Activated effector memory CD4-positive, alpha-beta T cell treated with Interleukin-2 at 50 U/mL for 16 hours (primary cell): ENCODE measurements at places on chromosomes 1 and 21.

- DNase-seq: peak; percentile 67
Observed at GRCh38 chr1:36150296-36151133, 1.2 kb upstream of the TRAPPC3 start.

- no peak for DNase-seq
Observed at GRCh38 chr1:187264995-187265602, 436.4 kb downstream of the PLA2G4A start.

DNA sequence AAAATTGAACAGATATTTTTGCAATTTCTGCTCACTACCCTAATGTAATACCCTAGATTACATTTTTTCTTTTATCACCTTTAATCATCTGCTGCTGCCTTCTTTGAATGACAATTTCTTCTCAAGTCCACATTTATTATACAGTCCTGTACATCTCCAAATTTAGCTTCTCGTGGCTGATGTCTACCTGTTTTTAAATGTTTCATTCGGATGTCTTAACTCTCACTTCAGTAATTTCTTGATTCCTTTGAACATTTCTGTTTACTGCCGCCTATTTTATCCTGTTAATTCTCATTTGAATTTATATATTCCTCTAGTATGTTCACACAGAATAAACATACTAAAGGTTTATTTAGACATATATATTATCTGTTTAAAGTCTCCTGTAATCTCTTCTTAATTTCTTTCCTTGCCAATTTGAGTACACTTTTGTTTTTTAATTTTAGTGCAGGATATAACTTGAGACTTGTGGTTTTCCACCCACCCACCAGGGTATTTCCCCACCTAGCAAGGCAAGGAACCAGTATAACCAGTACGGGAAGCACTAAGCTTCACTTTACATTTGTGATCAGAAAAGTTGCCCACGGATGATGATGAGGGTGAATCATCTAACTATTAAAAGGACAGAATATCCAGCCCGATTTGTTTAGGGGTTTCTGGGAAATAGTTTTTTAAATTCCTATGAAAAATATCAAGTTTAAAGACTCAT is 12.7 kb downstream of the INSL5 start:
- no peak for DNase-seq

DNA sequence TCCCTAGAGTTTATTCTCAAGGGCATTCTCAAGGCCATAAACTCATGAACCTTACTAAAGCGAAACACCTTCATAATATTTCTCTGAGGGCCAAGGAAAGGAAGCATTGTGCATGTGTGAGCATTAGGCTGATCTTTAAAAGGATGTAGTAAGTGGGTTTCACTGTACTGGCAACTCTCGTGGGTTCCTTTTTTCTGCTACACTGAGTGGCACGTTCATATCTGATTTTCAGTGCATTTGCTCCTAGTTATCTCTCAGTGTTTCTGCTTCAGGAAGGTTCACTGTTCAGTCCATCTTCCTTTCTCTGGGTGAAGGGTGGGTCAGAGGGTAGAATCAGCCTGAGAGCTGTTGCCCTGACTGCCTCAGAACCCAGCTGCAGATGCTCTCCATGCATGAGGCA is 192.8 kb upstream of the ADGRL2 start:
- no peak for DNase-seq

DNA sequence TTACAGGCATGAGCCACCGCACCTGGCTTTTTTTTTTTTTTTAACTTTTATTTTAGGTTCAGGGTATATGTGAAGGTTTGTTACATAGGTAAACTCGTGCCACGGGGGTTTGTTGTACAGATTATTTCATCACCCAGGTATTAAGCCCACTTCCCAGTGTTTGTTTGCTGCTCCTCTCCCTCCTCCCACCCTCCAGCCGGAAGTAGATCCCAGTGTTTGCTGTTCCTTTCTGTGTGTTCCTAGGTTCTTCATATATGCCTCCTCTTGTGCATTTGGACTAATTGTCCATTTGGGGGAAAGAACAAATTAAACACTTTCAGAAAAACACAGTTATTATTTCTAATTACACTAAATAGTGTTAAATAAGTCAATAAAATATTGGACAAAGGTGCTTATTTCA is 1.1 kb upstream of the SLC2A7 start:
- no peak for DNase-seq

- no peak for DNase-seq
Observed at GRCh38 chr1:34549199-34549598, 205.6 kb upstream of the GJB5 start.

DNA sequence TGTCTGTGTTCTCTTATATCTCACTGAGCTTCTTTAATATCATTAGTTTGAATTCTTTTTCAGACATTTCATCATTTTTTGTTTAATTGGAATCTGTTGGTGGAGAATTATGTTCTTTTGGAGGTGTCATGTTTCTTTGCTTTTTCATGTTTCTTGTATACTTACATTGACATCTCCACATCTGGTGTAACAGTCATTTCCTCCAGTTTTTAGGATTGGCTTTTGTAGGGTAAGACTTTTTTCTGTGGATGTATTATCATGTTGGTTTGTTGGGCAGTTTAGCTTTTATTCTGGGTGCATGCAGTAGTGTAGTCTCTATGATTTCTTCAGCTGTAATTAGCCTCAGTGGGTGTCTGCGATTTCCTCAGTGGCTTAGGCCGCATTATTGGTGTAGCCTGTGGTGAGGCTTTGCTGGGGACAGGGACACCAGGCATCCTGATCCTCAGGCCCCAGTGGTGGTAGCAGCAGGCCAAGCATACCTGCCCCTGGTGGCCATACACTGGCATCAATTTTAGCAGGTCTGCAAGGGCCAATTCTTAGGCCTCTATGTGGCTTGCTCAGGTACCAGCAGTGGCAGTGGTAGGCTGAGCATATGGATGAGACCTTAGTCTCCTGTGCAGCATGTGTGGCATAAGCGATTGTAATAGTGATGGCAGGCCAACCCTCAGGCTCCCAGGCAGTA is 77.6 kb upstream of the SAMD13 start:
- no peak for DNase-seq

- no peak for DNase-seq
Observed at GRCh38 chr1:82052563-82052962, 251.8 kb downstream of the ADGRL2 start.

DNA sequence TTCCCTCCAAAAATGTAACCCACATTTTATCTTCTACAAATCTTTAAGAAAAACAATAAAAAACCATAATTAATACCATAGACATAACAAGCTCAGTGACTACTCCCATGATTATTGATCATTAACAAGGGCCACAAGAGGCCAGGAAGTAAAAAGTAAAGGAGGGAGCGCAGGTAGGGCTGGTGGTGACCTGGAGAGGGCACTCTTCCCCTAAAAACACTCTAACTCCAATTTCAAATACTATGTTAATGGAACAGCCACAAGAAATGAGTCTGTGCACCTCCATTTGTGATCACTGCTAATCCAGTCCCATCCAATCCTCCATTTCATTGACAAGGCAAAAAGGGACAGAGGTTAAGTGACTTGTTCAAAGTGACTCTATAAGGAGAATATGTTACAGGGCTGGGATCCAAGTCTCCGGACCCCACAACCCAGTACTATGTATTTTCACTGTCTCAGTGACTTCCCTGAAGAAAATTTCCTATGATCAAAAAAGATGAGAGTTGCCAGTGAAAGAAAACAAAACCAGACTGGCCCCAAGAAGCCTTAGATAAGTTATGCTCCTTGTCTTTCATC is 41.2 kb upstream of the CFAP298 start:
- DNase-seq: no peak

DNA sequence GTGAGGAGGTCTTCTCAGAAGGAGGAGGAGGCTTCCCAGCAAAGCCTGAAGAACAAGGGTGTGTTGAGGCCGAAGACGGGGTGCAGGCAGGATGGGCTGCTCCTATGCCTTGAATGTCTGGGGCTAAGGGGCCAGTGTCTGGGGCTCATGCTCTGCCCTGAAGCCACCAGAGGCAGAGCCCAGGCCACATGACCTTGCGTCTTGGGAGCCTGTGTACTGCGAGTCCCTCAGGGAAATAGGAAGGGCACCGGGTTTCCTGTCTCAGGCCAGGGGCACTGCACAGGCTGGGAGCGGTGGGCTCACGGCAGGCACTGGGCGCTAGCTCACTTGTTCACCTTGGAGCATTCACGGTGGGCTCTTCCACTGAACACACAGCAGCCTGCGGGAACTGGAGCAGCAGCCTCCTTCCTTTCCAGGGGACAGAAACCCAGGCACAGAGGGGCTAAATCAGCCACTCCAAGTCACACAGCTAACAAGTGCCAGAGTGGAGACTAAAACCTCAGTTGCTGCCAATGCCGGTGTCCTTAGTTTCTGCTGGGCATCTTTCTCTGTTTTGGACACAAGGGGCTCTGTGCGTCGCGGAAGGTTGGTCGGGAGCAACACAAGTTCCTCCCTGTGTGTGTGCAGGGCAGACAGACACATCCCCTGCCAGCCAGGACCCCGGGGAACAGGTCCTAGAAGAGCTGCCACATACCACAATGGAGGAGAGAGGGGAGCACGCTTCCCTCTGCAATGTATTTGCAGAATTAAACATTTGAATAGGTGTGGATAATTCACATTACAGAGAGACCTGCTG is 104.8 kb upstream of the C1orf174 start:
- no peak for DNase-seq

GRCh38 chr1:97905141-97905940 is 15.5 kb downstream of the DPYD start:
- no peak for DNase-seq

GRCh38 chr1:225533238-225533637 is 105.4 kb upstream of the LBR start:
- DNase-seq: no peak

DNA sequence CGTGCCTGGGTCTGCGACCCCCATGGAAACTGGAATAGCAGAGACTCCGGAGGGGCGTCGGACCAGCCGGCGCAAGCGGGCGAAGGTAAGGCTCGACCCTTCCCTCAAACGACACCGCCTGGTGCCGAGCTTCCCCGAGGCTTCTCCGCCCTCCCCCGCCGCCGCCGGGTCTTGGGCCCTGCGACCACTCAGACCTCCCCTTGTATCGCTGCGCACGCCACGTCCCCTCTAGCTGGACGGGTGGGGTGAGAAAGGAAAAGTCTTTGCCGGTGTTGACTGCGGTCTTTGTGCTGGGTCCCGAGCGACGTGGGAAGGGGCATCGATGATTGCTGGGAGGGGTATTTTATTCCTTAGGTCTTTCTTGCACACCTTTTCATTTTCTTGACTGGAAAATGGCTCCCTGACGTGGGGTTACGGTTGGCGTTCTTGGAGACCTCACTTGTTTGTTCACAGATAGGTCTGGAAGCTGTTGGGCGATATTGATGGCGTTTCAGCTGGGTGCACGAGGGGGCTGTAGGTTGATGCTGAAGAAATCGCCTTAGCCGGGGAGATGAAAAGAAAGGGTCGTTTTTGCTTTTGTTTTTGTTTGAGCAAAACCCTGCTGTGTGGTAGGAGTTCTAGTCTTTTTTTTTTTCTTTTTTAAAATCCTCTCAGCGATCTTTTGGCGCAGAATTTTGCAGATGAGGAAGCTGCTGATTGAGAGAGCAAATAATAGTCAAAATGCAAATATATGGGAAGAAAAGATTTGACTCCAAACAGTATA is 776 bp downstream of the KDM1A start:
- DNase-seq: peak; percentile 2

- no peak for DNase-seq
Observed at GRCh38 chr1:112925015-112925414, 31.0 kb downstream of the SLC16A1 start.

DNA sequence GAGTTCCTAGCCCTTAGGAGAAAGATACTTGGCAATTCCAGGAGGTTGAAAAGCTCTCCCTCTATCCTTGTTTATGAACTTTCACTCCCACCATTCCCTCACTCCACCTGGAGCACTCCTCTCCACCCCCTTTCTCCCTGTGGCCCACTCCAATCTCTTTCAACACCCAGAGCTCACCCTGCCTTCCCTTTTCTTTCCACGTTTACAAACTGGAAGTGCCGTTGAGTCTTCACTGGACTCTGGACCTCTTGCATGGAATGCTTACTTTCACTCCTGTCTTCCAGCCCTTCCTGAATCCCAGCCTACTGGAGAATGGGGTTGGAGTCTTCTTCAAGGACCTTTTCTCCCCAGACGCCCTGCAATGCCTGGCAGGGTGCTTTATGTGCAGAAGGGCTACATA is 198.5 kb downstream of the RHOU start:
- no peak for DNase-seq

DNA sequence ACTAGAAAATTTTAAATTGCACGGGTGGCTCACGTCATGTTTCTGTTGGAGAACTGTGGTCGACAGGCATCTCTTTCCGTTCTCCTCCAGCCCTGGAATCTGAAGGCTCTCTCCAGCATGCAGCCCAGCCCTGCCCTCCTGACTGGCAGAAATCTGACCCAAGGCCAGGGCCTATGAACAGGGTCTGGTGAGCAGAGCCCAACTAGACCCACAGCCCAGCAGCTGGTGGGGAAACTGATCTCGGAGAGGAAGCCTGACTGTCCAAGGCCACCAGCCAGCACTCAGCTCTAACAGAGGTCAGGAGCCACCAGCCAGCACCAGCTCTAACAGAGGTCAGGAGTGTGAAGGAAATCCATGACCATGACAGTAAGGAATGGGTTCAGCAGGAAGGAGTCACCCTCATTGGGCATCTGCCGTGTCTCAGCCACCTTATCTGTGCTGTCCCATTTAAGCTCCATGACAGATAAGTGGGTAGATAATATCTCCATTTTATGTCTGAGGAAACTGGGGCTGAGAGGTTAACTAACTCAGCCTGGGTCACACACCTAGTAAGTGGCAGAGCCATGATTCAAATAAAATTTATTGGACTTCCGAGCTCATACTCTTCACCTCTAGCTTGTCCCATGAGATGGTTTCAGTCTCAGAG is 20.2 kb upstream of the PKP1 start:
- no peak for DNase-seq

DNA sequence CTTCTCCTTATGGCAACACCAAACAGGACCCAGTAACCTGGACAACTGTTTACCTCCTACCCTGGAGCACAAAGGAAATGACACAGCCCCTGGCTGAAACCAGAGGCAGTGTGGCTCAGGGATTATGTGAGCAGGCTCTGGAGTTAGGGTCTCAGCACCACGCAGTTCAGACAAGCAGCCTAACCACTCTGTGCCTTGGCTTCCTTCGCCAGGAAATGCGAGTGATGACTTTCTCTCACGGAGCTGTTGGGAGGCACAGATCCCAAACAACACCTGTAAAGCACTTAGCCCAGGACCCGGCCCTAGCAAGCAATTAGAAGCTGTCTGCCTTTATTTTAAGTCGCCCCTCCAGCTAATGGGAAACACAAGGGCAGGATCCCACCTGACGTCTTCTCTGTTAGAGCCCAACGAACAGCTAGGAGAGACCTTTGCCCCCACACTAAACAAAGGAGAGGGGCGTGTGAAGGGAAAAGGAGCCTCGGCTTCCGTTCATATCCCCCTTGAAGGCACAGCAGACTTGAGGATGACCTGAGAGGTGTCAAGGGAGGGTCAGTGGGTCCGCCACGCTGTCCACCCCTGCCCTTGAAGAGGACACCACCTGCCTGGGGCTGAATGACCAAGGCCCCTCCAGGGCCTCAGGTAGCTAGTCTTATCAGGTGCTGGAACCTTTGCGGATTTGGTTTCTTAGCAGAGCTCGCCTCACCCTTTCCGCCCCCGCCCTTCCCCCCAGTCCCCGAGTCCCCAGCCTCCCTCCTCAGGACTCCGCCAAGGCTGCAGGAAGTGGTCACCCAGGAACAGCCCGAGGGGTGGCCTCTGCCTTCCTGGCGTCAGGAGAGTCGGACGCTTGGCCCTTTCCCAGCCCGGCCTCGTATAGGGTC is 860 bp downstream of the TMEM63A start:
- peak; percentile 59 for DNase-seq

- DNase-seq: no peak
Observed at GRCh38 chr1:94422115-94422820, 4.1 kb downstream of the ABCD3 start.

GRCh38 chr21:46412521-46413364 is 45.9 kb upstream of the DIP2A start:
- DNase-seq: no peak

- DNase-seq: no peak
Observed at GRCh38 chr1:39153684-39154083, 50.8 kb upstream of the MACF1 start.
